ENCODE measurements at places on chromosomes 5 and 9.

DNA sequence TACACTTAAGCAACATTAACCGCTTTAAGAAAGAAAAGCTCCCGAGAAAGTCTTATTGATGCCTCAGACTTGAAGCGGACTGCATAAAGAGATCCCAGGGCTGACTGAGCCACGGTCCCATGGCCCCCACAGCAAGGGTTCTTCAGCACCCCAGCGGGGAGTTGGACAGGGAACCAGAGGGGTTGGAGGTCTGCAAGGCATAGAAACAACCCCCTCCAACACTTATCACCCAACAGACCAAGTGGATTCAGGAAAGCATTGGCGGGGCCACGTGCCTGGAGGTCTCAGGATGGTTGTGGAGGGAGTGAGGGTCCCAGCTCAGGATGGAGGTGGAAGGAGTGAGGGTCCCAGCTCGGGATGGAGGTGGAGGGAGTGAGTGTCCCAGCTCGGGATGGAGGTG lies 143.7 kb upstream of the IRX2 start:
- no peak for DNase-seq

- DNase-seq = no peak
These were observed 96.2 kb upstream of the SMC2 start for GRCh38 chr9:103997856-103998370.

- DNase-seq = no peak
These were observed 728.0 kb upstream of the C9orf72 start for GRCh38 chr9:28301281-28301680.

GRCh38 chr9:4508246-4508906 lies 18.1 kb downstream of the SLC1A1 start:
- no peak for DNase-seq

GRCh38 chr9:133640580-133641395 lies 4.6 kb downstream of the DBH start:
- DNase-seq = no peak

DNA sequence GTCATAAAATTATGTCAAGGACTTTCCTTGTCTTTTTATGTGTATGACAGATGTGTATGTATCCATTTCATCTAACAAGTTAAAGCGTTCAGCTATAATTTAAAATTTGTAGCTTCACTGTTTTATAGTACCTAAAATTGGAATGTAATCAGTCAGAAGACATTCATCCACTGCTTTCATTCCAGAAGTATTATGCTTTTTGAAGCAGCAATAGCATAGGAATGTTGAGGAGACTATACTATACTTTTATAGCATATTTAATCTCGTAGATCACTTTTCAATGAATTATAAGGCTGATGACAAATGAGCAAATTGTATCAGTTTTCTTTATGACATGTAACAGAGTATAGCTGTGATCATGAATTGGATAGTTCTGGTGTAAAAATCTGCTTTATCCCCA lies 6.9 kb downstream of the PCDHGA12 start:
- DNase-seq = no peak

Measured in NCI-H1092 (cell line).